ENCODE measurements at places on chromosomes 4 and X.

- DNase-seq = no peak
Observed at GRCh38 chrX:23788946-23789345, 6.0 kb downstream of the SAT1 start.

- no peak for DNase-seq
Observed at GRCh38 chr4:182583703-182584415, 333.3 kb downstream of the DCTD start.

DNA sequence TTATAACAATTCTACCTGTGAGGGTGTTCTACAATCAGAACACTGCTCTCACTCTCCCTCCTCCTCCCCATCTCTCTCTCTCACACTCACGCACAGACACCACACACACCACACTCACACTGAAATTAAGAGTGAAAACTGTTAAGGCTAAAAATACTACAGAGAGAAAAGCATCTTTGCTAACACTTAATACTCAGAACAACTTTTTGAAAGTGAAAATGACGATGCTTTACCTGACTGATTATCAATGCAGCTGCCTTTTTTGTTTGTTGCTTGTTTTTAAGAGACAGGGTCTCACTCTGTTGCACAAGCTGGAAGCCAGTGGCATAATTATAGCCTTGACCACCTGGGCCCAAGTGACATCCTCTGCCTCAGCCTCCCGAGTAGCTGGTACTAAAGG, 222.4 kb downstream of the APBB2 start:
- DNase-seq = no peak

GRCh38 chrX:2608638-2609430, 82.3 kb upstream of the CD99 start:
- no peak for DNase-seq

DNA sequence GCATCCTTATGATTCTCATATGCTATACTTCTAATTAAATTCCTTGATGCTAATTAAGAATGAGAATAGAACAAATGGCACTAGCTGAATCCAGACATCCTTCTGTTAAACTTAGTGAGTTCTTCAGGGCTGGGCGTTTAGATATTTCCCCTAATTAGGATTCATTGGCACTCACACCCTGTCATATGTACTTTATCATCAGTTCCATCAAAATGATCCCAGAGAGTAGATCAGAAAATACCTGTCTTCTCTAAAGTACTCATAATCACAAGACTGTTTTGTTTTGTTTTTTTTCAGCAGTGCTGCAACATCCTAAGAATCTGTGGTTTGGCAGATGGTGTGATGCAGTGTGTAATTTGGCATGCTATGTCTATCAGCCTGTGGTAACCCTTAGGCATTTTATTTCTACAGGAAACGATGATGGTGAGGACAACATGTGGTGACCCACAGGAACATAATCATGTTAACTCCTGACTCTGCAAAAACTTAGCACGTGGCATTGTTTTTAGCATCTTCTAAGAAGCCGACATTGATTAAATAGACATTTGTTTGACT, 2528.4 kb downstream of the ARAP2 start:
- DNase-seq = no peak

DNA sequence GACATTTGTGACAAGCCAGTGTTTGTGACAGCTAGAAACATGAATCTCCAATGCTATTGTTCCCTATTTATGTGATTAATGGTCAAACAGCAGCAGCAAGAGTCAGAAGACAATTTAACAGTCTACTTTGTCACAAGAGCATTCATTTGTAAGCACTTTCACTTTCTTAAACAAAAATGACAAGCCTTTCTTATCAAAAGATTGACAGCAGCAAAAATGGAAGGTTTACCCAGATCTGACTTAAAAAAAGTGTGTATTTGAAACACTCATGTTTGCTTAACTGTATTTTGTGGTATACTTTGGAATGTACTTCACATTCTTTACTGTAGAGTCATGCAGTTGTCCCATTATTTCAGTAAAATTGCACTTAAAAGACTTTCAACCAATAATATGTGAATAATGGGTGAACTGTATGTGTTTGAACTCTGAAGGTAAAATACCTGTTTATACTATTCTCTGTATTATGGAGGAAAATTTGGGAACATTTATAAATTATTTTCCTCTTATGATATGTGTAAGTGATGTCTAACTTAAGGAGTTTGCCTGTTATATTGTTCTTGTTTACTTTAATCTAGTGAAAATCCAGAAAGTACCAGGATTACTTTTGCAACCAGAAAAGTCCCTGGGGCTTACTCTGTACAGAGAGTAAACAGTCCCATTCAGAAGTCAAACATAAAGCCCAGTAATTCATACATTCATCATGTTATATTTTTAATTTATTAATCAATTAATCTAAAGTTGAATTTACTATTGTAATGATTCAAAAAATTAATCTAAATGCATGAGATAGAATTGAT, 314.9 kb upstream of the TRAM1L1 start:
- DNase-seq = no peak

- no peak for DNase-seq
Observed at GRCh38 chrX:27968352-27968751, 12.9 kb downstream of the DCAF8L1 start.
